ENCODE measurements at places on chromosomes 11 and 22. TPM values are rescaled to one million over a fixed set of nuclear protein-coding genes. Genes with fewer than 3 reads are reported as not detected.

Gene MS4A6A
- 214 TPM for total RNA-seq

Gene HBG1
- not detected for total RNA-seq

Gene OR2AG1
- total RNA-seq, result not detected

Gene DBX1
- total RNA-seq, result not detected

Gene FREY1
- 0.87 TPM for total RNA-seq

Gene MFRP
- total RNA-seq, result not detected

Gene OR9I1
- total RNA-seq, result not detected

Gene CD6
- 1.6 TPM for total RNA-seq

Gene KCTD14
- total RNA-seq, result 2.0 TPM

Gene TCF20
- 42.9 TPM for total RNA-seq

Gene SLC17A6
- total RNA-seq, result not detected

Gene ABCC8
- 0.32 TPM for total RNA-seq

Gene KRTAP5-2
- total RNA-seq, result not detected

Gene OR4D9
- not detected for total RNA-seq

Gene CELF1
- total RNA-seq, result 98.5 TPM

Gene UBASH3B
- total RNA-seq, result 11.1 TPM

Gene ZNF215
- 0.93 TPM for total RNA-seq

Gene P2RY2
- 3.9 TPM for total RNA-seq

Gene LRRN4CL
- 24.5 TPM for total RNA-seq

Gene TRIM77
- total RNA-seq, result not detected

Gene KREMEN1
- 19.1 TPM for total RNA-seq

Gene PHOX2A
- total RNA-seq, result not detected

Gene DDT
- total RNA-seq, result 51.6 TPM

Gene C11orf52
- 5.2 TPM for total RNA-seq

Gene RAB36
- 1.8 TPM for total RNA-seq

Gene CYB5R2
- total RNA-seq, result 10.1 TPM

Gene OR5D13
- total RNA-seq, result not detected

Gene IFT27
- total RNA-seq, result 27.4 TPM

Gene CCDC89
- total RNA-seq, result 1.1 TPM

Gene SAC3D1
- total RNA-seq, result 4.9 TPM

Gene MPZL3
- total RNA-seq, result 2.7 TPM

Gene CLCF1
- 7.7 TPM for total RNA-seq

Gene CRACR2B
- total RNA-seq, result 10.0 TPM

Gene CCDC87
- 0.33 TPM for total RNA-seq

Gene DAGLA
- total RNA-seq, result 3.5 TPM

Gene RAG1
- 0.96 TPM for total RNA-seq

Gene APOA5
- total RNA-seq, result not detected

Gene OR51B2
- not detected for total RNA-seq
